Endothelial cell of umbilical vein (primary cell): ENCODE measurements at places on chromosomes 11 and 22. TPM values are rescaled to one million over a fixed set of nuclear protein-coding genes. Genes with fewer than 3 reads are reported as not detected.

Gene MRGPRX3
- total RNA-seq, result not detected in 2 replicates

Gene OR52I1
- total RNA-seq, result not detected in 2 replicates

Gene TOM1
- 36.4 and 44.5 TPM in 2 replicates for total RNA-seq

Gene ACTN3
- 0.18 TPM in 1 of 2 replicates, not detected in the other for total RNA-seq

Gene TSSK2
- total RNA-seq, result not detected in 2 replicates

Gene SOX6
- total RNA-seq, result 0.14 and 3.7 TPM in 2 replicates

Gene PANX2
- total RNA-seq, result 5.1 and 5.2 TPM in 2 replicates

Gene PRR33
- total RNA-seq, result not detected in 2 replicates

Gene SNX32
- 1.0 TPM in 1 of 2 replicates, not detected in the other for total RNA-seq

Gene OR51V1
- total RNA-seq, result not detected in 2 replicates

Gene SLC6A5
- not detected in 2 replicates for total RNA-seq

Gene EFCAB6
- total RNA-seq, result 0.31 and 0.32 TPM in 2 replicates

Gene FBLN1
- total RNA-seq, result 1.3 and 4.0 TPM in 2 replicates

Gene VSIG2
- 3.6 and 7.0 TPM in 2 replicates for total RNA-seq

Gene GPHA2
- not detected in 2 replicates for total RNA-seq

Gene OR5D14
- total RNA-seq, result not detected in 2 replicates

Gene RASGRP2
- 1.1 and 2.3 TPM in 2 replicates for total RNA-seq

Gene LRRC10B
- total RNA-seq, result not detected in 2 replicates

Gene OR51E1
- not detected in 2 replicates for total RNA-seq

Gene CRYAB
- total RNA-seq, result not detected in 2 replicates

Gene NCF4
- total RNA-seq, result not detected in 2 replicates

Gene TRIM51
- total RNA-seq, result not detected in 2 replicates

Gene POTEH
- total RNA-seq, result not detected in 2 replicates

Gene KIRREL3
- not detected in 2 replicates for total RNA-seq

Gene PPFIBP2
- 1.3 and 2.6 TPM in 2 replicates for total RNA-seq

Gene DENND5A
- 116 and 117 TPM in 2 replicates for total RNA-seq

Gene GRIA4
- total RNA-seq, result not detected in 2 replicates

Gene TENM4
- 0.27 TPM in 1 of 2 replicates, not detected in the other for total RNA-seq

Gene CHADL
- 0.69 and 2.1 TPM in 2 replicates for total RNA-seq

Gene SCN4B
- 0.13 and 0.23 TPM in 2 replicates for total RNA-seq

Gene RIC3
- not detected in 2 replicates for total RNA-seq

Gene ARHGAP8
- total RNA-seq, result not detected in 2 replicates

Gene PPM1F
- 171 and 178 TPM in 2 replicates for total RNA-seq

Gene APOA5
- total RNA-seq, result not detected in 2 replicates

Gene BTBD18
- not detected in 2 replicates for total RNA-seq

Gene TEX12
- total RNA-seq, result 0.46 TPM in 1 of 2 replicates, not detected in the other

Gene HMGXB4
- total RNA-seq, result 29.5 and 30.5 TPM in 2 replicates

Gene MYO7A
- 1.4 and 3.6 TPM in 2 replicates for total RNA-seq
